Prostate gland (tissue), 2 donors: ENCODE measurements at places on chromosomes 13 and 19. TPM values are rescaled to one million over a fixed set of nuclear protein-coding genes. Genes with fewer than 3 reads are reported as not detected.

GRCh38 chr19:283395-283794 is 7.8 kb downstream of the PLPP2 start:
- H3K36me3 ChIP-seq: no peaks in the 10 kb centered on the region
- H3K4me3 ChIP-seq: no peak overlapping the region
- no peaks in the 10 kb centered on the region for H3K27me3 ChIP-seq
- H3K4me1 ChIP-seq: no peaks in the 10 kb centered on the region
- DNase-seq: no peak

GRCh38 chr13:96781141-96781540 is 213.1 kb downstream of the OXGR1 start:
- H3K4me1 ChIP-seq: no peaks in the 10 kb centered on the region
- H3K36me3 ChIP-seq: no peaks in the 10 kb centered on the region
- DNase-seq: no peak
- H3K27ac ChIP-seq: no peak overlapping the region
- H3K27me3 ChIP-seq: no peaks in the 10 kb centered on the region
- no peak overlapping the region for H3K4me3 ChIP-seq

The CAMSAP3 gene
- 90.9 TPM for total RNA-seq

The TRPC4 gene
- total RNA-seq: 4.0 TPM
